ENCODE measurements at places on chromosomes 5 and 9.

- DNase-seq, result no peak
Measured at GRCh38 chr9:90499761-90500160, 142.9 kb downstream of the DIRAS2 start.

DNA sequence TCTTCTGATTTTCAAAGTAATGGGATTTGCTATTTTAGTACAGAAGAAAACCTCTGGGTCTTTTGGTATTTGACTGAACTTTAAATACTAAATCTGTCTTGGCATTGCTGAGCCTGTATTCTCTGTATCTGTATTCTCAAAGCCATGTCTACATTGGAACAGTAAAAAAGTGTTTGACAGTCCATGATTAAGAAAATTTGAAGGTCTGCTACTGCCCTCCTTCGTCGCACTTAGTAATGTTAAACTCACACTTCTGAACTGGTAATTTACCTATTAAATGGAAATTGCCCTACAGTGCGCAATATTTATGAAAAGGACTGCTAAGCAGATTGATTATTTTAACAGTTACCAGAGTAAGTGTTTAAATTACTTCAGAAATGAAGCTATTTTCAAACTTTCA is 165.7 kb upstream of the SMC2 start:
- peak; percentile 12 for DNase-seq

DNA sequence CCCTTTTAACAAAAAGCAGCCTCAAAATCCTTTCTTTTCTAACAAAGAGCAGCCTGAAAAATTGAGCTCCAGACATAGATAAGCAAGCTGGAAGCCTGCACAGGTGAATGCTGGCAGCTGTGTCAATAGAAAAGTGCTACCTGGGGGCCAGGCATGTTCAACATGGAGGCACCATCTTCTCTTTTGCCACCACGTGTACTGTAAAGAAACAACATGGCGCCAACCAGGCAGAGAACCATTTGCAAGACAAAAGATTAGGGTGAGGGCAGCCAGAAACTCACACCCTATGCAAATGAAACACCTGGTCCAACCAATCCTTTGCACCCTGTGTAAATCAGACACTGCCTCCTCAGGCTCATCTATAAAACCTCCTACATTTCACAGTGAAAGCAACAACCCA is 96.0 kb downstream of the ACTL7B start:
- no peak for DNase-seq

- no peak for DNase-seq
Measured at GRCh38 chr5:41896230-41896629, 7.9 kb upstream of the RIMOC1 start.

- peak; percentile 86 for DNase-seq
Measured at GRCh38 chr5:134026521-134027287, 21.9 kb upstream of the VDAC1 start.

GRCh38 chr9:129322022-129322621 is 144.1 kb upstream of the IER5L start:
- no peak for DNase-seq

DNA sequence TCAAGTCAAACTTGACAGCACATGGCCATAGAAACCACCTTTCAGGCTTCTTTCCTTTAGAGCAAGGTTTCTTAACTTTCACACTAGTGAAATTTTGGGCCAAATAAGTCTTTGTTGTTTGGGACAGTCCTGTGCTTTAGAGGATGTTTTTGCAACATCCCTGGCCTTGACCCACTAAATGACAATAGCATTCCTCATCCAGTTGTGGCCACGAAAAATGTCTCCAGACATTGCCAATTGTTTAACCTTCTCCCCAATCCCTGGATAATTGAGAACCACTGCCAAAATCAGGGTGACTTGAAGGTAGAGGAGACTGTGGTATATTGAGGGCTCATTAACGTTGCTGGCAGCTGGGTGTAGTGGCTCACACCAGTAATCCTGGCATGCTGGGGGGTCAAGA is 72.0 kb downstream of the ALDH1A1 start:
- no peak for DNase-seq

- DNase-seq, result no peak
Measured at GRCh38 chr9:136886610-136887597, 588 bp downstream of the TRAF2 start.

DNA sequence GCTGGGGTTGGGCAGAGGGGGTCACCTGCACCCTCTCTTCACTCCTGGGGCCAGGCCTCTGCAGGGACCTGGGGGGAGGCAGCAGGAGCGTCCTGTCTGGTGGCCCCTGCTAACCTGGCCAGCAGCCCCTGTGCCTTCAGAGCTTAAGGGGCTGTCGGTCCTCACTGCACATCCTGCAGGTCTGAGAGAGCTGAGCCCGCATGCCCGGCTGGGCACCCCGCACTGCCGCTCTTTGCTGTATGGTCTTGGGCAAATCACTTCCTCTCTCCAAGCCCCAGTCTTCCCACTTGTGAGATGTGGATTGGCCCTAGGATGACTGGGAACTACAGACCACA is 7.9 kb downstream of the FLT4 start:
- no peak for DNase-seq

GRCh38 chr5:6342689-6343315 is 35.5 kb downstream of the MED10 start:
- DNase-seq, result no peak

Data from A549 (cell line).